ENCODE measurements at places on chromosomes 5 and 9. TPM values are rescaled to one million over a fixed set of nuclear protein-coding genes. Genes with fewer than 3 reads are reported as not detected.

- peaks cover 3% of the 10 kb centered on the region for H3K4me1 ChIP-seq
- H3K27me3 ChIP-seq, result peaks cover 89% of the 10 kb centered on the region
- peaks cover 2% of the 10 kb centered on the region for H3K36me3 ChIP-seq
- H3K4me3 ChIP-seq, result no peak overlapping the region
- H3K27ac ChIP-seq, result no peak overlapping the region
Observed at GRCh38 chr5:154482528-154483449, 4.8 kb upstream of the HAND1 start.

GRCh38 chr5:83914662-83915418 is 194.2 kb upstream of the HAPLN1 start:
- H3K27me3 ChIP-seq, result no peaks in the 10 kb centered on the region
- H3K36me3 ChIP-seq, result no peaks in the 10 kb centered on the region
- H3K4me3 ChIP-seq, result no peak overlapping the region
- no peaks in the 10 kb centered on the region for H3K4me1 ChIP-seq
- no peak for DNase-seq

GRCh38 chr9:17793713-17794622 is 215.1 kb downstream of the SH3GL2 start:
- H3K4me1 ChIP-seq, result peaks cover 3% of the 10 kb centered on the region
- no peak overlapping the region for H3K4me3 ChIP-seq
- H3K27me3 ChIP-seq, result no peaks in the 10 kb centered on the region
- no peak overlapping the region for H3K27ac ChIP-seq

- peaks cover 2% of the 10 kb centered on the region for H3K27me3 ChIP-seq
- peaks cover 30% of the 10 kb centered on the region for H3K4me1 ChIP-seq
- no peaks in the 10 kb centered on the region for H3K36me3 ChIP-seq
- no peak for DNase-seq
Observed at GRCh38 chr5:978054-978453, 30.5 kb upstream of the NKD2 start.

ACTL7B gene
- total RNA-seq, result not detected

- no peak overlapping the region for H3K4me3 ChIP-seq
- H3K27ac ChIP-seq, result no peak overlapping the region
- DNase-seq, result no peak
- H3K4me1 ChIP-seq, result no peaks in the 10 kb centered on the region
Observed at GRCh38 chr5:54285686-54286085, 24.7 kb downstream of the ARL15 start.

DNA sequence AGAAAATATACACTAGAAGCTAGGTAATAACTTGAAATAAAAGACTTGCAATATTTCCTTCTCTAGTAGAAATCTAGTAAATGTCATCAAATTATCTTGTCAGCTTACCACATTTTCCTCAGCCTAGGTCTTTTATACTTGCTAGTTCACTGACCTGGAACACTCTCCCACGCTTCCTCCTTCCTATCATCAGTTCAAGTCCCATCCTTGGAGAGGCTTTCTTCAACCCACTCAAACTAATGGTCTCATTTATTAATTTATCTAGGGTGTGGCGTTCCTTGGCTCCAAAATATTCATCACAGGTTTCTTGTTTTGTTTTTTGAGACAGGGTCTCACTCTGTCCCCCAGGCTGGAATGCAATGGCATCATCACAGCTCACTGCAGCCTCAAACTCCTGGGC is 2.9 kb downstream of the FAM13B start:
- H3K36me3 ChIP-seq, result peaks cover 37% of the 10 kb centered on the region
- H3K27ac ChIP-seq, result peak overlapping the region; percentile 0
- peaks cover 60% of the 10 kb centered on the region for H3K4me1 ChIP-seq
- peak overlapping the region; percentile 92 for H3K4me3 ChIP-seq

GRCh38 chr5:17190242-17190778 is 27.1 kb upstream of the BASP1 start:
- no peaks in the 10 kb centered on the region for H3K36me3 ChIP-seq
- H3K4me1 ChIP-seq, result no peaks in the 10 kb centered on the region
- H3K27me3 ChIP-seq, result no peaks in the 10 kb centered on the region
- DNase-seq, result peak; percentile 28
- H3K27ac ChIP-seq, result no peak overlapping the region

FBXW2 gene
- total RNA-seq, result 90.0 TPM

GRCh38 chr9:111661150-111661801 is at the start of gene GNG10:
Gene GNG10, plus strand, starts transcription at chr9:111661605. Its CDS starts 30 bp downstream, at chr9:111661635.
- peak within 1 kb of the TSS; percentile 93 for H3K4me3 ChIP-seq
- peaks cover 17% of the 10 kb centered on the region for H3K36me3 ChIP-seq
- no peaks in the 10 kb centered on the region for H3K27me3 ChIP-seq
- peak; percentile 67 for DNase-seq

GRCh38 chr9:115548609-115549260 is 430.8 kb upstream of the TNC start:
- no peak for DNase-seq
- no peak overlapping the region for H3K27ac ChIP-seq
- H3K4me3 ChIP-seq, result no peak overlapping the region

QRFP gene
- not detected for total RNA-seq

DNA sequence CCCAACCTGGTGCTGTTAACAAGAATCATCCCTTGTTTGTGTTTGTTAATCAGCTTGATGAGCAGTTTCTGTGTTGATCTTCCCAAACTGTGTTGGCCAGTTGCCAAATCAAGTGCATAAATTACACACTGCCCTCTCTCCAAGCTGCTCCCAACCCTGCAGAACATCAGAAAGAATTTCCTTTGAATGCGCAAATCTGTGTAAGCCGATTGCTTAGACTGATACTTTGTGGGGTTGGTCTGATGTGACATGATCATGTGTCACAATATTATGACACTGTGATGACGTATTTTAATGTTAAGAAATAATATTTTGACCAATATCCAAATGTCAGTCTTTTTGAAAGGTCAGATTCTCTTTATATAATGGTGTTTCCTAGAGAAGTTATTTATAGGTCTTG is 766.4 kb upstream of the WWC1 start:
- no peaks in the 10 kb centered on the region for H3K4me1 ChIP-seq
- no peak overlapping the region for H3K4me3 ChIP-seq
- no peak for DNase-seq
- no peaks in the 10 kb centered on the region for H3K36me3 ChIP-seq
- no peak overlapping the region for H3K27ac ChIP-seq

DNA sequence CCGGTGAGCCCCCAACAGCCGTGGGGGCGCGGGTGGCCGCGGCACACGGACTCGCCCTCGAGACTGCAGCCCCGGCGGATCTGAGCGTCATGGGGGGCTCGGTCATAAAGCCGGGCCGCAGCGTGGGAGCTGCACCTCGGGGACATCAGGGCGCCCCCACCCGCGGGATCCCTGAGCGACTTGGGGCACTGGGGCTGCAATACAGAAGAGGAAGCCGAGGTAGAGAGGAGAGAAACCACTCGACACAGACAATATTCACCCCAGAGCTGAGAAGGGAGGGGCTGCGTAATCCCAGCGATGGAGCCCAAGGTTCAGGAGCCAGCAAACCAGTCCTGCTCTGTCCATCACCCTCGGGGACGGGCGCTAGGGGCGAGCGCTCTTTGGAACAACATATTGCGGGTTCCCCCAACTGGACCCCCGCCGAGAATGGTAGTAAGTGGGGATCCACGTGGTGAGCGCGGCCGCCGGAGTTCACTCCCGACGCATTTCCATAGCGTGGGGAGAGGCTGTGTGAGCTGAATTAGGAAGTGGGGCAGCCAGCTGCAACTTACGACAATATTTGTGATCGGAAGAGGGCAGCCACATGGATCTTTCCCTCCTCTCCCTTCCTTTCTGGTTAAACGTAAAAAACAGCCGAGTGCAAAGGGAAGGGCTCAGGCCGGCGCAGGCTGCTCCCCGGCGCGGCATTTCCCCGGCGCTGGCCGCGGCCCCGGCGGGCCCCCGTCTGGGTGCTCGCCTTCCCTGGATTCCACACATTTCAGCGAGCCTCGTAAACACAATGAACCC is 9.9 kb downstream of the PTCH1 start:
- H3K4me3 ChIP-seq, result peak overlapping the region; percentile 82
- H3K4me1 ChIP-seq, result peaks cover 39% of the 10 kb centered on the region
- DNase-seq, result peak; percentile 38
- peaks cover 54% of the 10 kb centered on the region for H3K27me3 ChIP-seq

- H3K27me3 ChIP-seq, result no peaks in the 10 kb centered on the region
- peak overlapping the region; percentile 29 for H3K4me3 ChIP-seq
- peaks cover 8% of the 10 kb centered on the region for H3K36me3 ChIP-seq
Observed at GRCh38 chr5:40277161-40277906, 402.4 kb upstream of the PTGER4 start.

All from activated CD8-positive, alpha-beta T cell treated with anti-CD3 and anti-CD28 coated beads, Interleukin-2, amount 10 ng/mL, durations not matched to agents 7 days and 5 days (primary cell).